ENCODE measurements at places on chromosomes 3 and 15.
A peak's percentile ranks its signal among the peaks of the same experiment; 100 is the strongest.

GRCh38 chr3:69739204-69740102 is at the start of gene MITF:
MITF (plus strand) TSS chr3:69739464; CDS start chr3:69739598, 134 bp downstream.
- peaks cover 3% of the 10 kb centered on the region for H3K4me1 ChIP-seq
- DNase-seq: peak; percentile 47
- H3K27me3 ChIP-seq: peaks cover 54% of the 10 kb centered on the region
- H3K27ac ChIP-seq: no peak within 1 kb of the TSS

GRCh38 chr3:142611206-142611605 is 15.0 kb downstream of the PLS1 start:
- no peak overlapping the region for H3K27ac ChIP-seq
- H3K27me3 ChIP-seq: no peaks in the 10 kb centered on the region
- no peak for DNase-seq
- H3K4me3 ChIP-seq: no peak overlapping the region

DNA sequence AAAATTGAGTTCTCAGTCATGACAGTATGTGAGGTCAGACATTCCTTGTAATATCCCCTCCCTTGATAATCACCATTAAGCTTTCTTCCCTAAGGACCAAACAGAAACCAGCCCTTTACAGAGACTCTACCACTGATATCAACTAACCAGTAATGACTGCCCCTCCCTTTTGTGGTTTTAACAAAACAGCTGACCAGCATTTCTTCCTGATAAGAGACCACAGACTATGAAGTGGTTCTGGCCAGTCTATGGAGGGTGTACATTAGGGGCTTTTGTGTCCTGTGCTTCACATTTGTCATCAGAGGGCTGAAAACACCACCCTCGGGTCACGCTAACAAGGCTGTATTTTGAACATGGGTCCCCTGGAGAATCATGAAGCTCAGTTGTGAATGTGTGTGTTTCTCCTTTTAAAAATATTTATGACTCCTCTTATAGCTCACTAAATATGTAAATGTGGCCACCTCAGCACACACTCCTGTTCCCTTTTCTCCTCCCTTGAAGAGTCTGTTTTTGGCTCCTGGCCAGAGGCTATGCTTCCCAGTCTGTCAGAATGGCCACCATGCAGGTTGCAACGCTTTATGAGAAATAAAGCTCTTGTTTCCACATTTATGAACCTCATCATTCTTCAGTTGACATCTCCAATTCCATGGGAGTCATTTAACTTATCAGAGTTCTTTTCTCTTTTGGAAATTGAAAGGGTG is 239.3 kb downstream of the CPNE4 start:
- H3K36me3 ChIP-seq: no peaks in the 10 kb centered on the region
- H3K4me3 ChIP-seq: no peak overlapping the region
- DNase-seq: no peak
- H3K4me1 ChIP-seq: peaks cover 9% of the 10 kb centered on the region
- H3K27ac ChIP-seq: no peak overlapping the region

DNA sequence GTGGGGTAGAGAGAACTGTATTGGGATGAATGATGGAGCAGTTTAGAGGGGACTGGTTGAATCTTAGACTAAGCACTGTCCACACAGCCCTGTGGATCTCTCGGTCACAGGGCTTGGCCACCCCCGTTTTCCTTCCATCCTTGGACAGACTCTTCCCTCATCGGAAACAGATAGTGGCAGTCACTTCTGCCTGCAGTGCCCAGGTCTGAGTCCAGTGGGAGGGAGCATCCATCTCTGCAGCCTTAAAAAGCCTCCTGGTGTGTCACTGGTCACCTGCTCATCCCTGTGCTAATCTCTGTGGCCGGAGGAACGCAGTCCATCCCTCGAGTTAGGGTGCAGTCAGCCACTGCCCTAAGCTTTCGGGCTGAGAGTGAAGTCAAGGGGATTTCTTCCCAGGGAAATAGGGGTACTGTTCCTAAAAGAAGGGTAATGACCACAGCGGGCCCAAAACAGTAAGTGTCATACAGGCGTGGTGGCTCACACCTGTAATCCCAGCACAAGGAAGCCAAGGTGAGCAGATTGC is 32.0 kb downstream of the PLA2G4D start:
- peaks cover 39% of the 10 kb centered on the region for H3K27me3 ChIP-seq
- no peak overlapping the region for H3K4me3 ChIP-seq
- H3K4me1 ChIP-seq: peaks cover 3% of the 10 kb centered on the region
- DNase-seq: no peak

DNA sequence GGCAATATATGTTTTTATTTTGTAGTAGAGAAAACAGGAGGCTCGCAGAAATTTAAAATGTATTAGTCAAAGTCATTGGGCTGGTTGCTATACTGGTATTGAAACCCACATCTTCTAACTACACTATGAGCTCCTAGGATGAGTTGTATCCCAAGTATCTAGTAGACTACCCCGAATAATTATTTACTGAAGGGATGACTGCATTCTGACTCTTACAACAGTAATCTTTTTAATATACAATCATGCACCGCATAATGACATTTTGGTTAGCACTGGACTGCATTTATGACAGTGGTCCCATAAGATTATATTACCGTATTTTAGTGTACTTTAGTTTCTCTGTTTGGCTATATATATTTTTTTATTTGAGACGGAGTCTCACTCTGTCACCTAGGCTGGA is 15.3 kb downstream of the PIGB start:
- DNase-seq: no peak
- no peak overlapping the region for H3K4me3 ChIP-seq
- no peaks in the 10 kb centered on the region for H3K4me1 ChIP-seq
- H3K36me3 ChIP-seq: peaks cover 32% of the 10 kb centered on the region
- H3K27me3 ChIP-seq: no peaks in the 10 kb centered on the region

DNA sequence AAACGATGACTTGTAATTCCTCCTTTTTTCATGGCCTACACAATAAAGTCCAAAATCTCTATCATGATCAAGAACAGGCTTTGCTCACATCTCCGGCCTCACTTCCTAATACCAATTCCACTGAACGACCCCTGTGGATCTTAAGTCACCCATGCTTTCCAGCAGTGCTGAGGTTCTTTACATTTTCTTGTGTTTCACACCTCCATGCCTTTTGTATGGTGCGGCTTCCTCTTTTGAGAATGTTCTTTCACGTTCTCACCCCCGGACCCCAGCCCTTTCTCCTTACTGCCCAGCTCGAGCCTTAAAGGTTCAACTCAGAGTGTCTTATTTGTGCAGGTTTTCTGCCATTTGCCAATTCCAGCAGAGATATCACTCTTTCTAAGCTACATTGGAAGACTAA is 70.1 kb downstream of the CSNK1G1 start:
- H3K27me3 ChIP-seq: no peaks in the 10 kb centered on the region
- H3K4me3 ChIP-seq: no peak overlapping the region
- no peak for DNase-seq
- H3K4me1 ChIP-seq: peaks cover 6% of the 10 kb centered on the region

- no peak overlapping the region for H3K27ac ChIP-seq
- peaks cover 5% of the 10 kb centered on the region for H3K4me1 ChIP-seq
- H3K36me3 ChIP-seq: no peaks in the 10 kb centered on the region
- H3K4me3 ChIP-seq: no peak overlapping the region
- H3K27me3 ChIP-seq: peaks cover 3% of the 10 kb centered on the region
Measured at GRCh38 chr15:38148471-38148870, 104.2 kb upstream of the SPRED1 start.

- no peaks in the 10 kb centered on the region for H3K27me3 ChIP-seq
- H3K27ac ChIP-seq: peak overlapping the region; percentile 96
- peaks cover 78% of the 10 kb centered on the region for H3K36me3 ChIP-seq
- H3K4me3 ChIP-seq: peak overlapping the region; percentile 90
Measured at GRCh38 chr3:16290827-16291196, 25.8 kb downstream of the OXNAD1 start.

- H3K4me1 ChIP-seq: no peaks in the 10 kb centered on the region
- no peak overlapping the region for H3K4me3 ChIP-seq
- H3K27ac ChIP-seq: no peak overlapping the region
- H3K27me3 ChIP-seq: no peaks in the 10 kb centered on the region
- no peak for DNase-seq
Measured at GRCh38 chr3:52330194-52330805, 14.2 kb downstream of the DNAH1 start.

DNA sequence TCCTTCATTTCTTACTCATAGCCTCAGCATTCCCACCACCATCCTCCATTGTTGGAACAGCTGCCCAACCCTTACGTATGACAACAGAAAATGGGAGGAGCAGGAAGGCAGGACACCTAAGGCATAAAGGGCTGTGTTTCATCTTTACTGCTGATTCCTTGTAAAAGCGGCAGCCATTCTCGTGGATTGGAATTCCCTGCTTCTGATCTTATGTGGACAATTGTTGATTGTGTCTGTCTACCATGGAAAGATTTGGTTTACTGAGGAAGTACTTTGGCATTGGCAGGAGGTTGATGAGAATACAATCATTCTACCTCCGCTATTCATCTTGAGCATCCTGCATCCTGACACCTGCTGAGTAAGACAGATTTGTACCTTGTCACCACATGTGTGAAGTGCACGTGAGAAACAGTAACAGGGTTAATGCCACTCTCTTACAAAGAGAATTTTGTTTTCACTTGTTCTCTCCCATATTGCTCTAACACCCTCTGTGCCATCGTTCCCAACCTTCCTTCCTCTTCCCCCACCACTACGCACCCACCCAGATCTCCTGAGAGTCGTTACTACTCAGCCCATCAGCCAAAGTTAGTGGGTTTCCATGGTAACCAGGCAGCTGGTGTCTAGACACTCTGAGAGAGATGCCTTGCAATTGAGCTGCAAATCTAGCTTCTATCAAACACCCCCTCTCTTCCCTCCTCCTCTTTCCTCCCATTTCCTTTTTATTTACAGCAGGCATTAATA is 75.7 kb downstream of the GAP43 start:
- no peak for DNase-seq
- peaks cover 6% of the 10 kb centered on the region for H3K27me3 ChIP-seq
- H3K36me3 ChIP-seq: no peaks in the 10 kb centered on the region
- no peak overlapping the region for H3K27ac ChIP-seq

DNA sequence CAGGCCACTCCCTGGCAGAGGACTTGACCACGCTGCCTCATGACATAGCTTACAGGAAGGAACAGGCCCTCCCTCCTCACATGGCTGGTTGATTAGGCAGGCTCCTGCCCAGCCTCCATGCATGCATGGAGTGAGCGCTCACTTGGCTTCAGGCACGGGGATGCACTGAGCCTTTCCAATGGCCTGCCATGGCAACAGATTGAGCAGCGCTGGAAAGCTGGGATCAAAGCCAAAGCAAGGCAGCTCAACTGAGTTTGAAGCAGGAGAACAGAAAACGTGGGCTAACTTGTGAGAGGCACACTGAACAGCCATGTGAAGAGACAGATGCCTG is 5.9 kb upstream of the GRAMD2A start:
- H3K36me3 ChIP-seq: peaks cover 88% of the 10 kb centered on the region
- H3K4me1 ChIP-seq: peaks cover 11% of the 10 kb centered on the region
- no peak overlapping the region for H3K4me3 ChIP-seq
- H3K27ac ChIP-seq: no peak overlapping the region
- no peak for DNase-seq

- H3K36me3 ChIP-seq: no peaks in the 10 kb centered on the region
- no peak for DNase-seq
- H3K4me1 ChIP-seq: peaks cover 2% of the 10 kb centered on the region
- H3K27me3 ChIP-seq: peaks cover 3% of the 10 kb centered on the region
- H3K27ac ChIP-seq: no peak overlapping the region
- no peak overlapping the region for H3K4me3 ChIP-seq
Measured at GRCh38 chr15:98523912-98524662, 124.3 kb upstream of the IGF1R start.

GRCh38 chr3:64884536-64884935 is 196.7 kb upstream of the ADAMTS9 start:
- H3K36me3 ChIP-seq: no peaks in the 10 kb centered on the region
- no peak overlapping the region for H3K4me3 ChIP-seq
- H3K4me1 ChIP-seq: no peaks in the 10 kb centered on the region
- no peak for DNase-seq
- no peaks in the 10 kb centered on the region for H3K27me3 ChIP-seq
- H3K27ac ChIP-seq: no peak overlapping the region

Measured in activated CD8-positive, alpha-beta memory T cell treated with anti-CD3 and anti-CD28 coated beads, Interleukin-2, amount 10 ng/mL, durations not matched to agents 7 days and 5 days (primary cell).